GF-D8 (cell line): ENCODE measurements at places on chromosomes 2 and 18.

DNA sequence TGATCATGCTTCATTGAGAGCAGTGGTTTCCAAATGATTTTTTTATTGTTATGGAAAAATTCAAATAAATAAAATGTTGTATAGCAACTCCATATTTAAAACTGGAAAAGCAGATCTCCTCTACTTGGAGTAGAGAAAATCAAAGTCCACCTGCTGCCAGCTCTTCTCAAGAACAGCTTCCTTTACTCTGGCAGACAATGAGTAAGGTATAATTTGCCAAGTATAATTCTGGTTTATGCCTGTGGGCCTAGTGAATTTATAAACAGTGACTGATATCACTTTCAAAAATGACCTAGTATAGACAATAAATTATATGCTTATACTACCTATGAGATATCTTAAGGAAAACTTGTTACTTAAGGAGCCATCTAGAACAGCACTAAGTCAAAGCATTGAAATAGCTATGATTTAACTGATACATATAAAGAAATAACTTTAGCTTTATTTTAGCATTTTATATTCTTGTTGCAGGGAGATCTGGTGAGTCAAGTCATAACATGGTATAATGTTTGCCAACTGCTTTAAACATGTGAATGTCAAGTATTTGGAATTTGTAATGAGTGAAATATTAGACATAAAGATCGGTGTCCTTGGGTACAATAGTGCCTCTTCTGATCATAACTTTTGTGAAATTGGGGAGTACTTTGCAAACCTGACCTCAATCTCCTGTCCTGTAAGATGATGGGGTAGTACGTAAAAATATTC is 1389.1 kb upstream of the PIK3C3 start:
- DNase-seq, result no peak

DNA sequence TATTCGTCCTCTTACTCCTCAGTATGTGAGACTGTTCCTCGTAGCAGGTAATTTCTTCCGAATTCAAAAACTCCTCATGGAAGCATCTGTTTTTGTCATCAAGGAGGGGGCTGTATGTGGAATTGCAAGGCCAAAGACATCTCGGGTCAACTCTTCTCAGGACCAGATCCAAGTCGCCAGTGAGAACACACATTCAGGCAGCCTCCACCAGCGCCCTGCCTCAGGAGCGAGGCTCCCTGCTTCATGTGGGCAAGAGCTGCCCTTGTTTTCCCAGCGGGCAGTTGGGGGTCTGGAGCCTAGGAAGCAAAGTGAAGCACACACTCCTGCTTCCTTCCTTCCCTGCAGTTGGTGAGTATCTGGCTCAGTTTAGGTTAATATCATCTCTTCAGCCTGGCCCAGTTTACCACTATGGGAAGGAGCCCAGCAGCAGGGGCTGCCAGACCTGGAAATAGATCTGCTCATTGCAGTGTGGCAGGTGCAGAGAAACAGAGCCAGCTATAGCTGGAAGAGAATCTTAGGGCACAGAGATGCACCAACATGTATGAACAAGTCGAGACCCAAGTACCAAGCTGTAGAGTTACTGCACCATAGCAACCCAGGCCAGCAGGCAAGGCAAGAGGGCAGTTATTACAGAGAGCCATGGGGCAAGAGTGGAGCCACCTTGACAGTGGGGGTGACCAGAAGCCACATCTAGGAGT is 25.3 kb downstream of the TMEM127 start:
- DNase-seq, result no peak

DNA sequence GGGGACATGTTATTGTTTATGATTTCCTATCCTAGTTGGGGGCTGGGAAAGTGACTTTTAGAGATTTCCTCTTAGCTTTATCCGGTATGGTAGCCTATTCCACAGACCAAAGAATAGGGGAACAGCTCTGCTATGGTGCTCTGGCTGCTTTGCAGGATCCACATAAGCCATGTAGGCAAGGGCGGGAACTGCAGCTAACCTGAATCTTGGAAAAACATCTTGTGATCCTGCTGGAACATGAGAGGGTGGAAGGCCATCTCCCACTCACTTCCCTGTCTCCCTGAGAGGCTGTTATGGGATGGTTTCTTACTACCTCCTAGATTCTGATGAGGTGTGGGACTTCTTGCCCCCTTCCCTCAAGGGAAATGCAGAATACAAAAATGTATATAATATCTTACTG is 2.0 kb upstream of the DARS1 start:
- DNase-seq, result no peak

GRCh38 chr2:16251511-16252225 is 311.3 kb downstream of the MYCN start:
- no peak for DNase-seq

DNA sequence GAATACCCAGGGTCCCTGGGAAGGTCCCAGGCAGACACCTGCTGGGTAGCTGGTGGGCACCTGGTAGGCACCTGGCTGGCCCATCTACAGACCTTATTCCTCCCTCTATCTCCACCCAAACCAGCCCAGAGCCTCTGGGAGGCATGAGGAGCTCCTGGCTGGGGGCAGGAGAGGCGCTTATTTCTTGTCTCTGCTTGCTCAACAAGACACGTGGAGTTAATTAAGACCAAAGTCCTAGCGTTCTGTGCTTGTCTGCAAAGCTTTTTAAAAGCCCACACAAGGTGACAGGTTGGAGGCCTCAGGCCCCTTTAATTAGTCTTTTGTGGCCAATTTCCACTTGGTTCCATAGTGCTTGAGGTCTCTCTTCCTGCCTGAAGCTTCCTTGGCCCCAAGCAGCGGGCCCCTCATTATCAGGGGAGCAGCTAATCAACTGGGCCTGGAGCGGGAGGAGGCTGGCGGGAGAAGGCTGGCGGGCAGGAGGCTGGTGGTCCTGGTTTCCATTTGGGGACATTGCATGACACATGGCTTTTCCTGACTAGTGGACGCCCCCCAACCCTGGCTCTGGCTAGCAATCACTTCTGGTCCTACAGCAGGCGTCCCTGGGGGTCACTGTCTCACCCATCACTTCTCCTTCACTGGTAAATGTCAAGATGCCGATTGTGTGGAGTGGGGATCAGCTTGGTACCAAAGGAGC is 65.4 kb upstream of the HDAC4 start:
- no peak for DNase-seq

DNA sequence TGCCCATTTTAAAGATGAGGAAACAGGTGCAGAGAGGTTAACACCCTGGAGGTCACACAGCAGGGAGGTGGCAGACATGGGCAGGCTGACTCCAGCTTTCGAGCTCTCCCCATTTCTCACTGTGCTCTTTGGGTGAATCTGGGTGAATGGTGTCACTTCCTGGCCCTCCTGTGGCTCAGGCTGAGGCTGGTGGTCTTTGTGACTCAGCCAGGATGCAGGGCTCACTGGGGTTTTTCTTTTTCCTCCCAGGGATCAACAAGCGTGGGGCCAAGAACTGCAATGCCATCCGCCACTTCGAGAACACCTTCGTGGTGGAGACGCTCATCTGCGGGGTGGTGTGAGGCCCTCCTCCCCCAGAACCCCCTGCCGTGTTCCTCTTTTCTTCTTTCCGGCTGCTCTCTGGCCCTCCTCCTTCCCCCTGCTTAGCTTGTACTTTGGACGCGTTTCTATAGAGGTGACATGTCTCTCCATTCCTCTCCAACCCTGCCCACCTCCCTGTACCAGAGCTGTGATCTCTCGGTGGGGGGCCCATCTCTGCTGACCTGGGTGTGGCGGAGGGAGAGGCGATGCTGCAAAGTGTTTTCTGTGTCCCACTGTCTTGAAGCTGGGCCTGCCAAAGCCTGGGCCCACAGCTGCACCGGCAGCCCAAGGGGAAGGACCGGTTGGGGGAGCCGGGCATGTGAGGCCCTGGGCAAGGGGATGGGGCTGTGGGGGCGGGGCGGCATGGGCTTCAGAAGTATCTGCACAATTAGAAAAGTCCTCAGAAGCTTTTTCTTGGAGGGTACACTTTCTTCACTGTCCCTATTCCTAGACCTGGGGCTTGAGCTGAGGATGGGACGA is 13.2 kb downstream of the ITM2C start:
- DNase-seq, result peak; percentile 66

DNA sequence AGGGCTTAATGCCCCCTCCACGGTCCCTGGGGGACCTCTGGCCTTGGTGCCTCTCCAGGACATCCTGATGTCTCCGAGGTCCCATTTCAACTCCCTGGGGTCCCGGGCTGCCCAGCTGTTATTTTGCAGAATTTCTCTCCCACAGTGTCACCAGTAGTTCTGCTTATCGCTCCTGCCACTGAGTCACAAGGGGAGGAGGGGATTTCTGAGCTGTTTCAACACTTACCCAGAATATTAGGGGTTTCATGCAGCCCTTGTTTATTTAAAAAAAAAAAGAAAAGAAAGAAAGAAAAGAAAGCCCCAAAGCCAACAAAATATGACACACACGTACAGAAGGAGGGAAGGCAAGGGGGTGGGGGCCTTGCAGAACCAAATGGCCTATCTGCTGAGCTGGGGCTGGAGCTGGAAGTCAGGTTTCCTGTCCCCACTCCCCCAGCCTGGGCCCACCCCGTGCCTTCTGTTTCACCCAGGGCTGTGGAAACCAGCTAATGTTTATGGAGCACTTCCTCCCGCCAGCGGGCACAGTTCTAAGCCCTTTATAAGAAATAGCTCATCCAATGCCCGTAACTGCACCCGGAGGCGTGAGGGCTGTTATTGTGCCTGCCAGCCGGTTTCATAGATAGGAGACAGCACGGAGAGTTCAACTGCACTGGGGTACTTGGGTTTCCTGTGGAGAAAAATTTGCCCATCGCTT is 8.4 kb upstream of the ARID5A start:
- DNase-seq, result peak; percentile 76

DNA sequence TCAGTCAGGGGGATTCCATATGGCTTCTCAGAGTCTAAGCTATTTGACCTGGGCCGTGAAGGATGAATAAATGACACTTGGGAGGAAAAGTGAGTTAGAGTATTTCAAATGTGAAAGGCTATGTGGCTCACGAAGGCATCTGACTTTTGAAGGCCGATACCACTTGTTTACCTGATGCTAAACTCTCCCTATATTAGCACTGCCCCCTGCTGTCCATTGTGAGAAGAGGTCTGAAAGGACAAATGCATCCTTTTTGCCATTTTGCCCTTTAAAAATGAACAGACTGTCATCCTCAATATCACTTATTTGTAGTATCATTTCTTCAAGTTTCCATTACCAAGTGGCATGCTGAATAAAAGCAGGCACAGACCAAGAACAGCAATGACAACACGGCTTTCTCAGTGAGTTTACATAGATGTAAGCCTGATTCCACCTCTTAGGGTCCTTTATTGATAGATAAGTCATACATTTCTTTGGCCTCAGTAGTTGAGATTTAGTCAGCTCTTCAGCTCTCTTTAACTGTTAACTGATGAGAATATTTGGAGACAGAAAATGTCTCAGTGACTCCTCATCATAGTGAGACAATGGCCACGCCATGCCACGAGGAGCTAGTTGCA is 40.1 kb downstream of the DOCK10 start:
- DNase-seq, result no peak

- DNase-seq, result no peak
These were observed 213.4 kb downstream of the GPD2 start for GRCh38 chr2:156649596-156649995.

DNA sequence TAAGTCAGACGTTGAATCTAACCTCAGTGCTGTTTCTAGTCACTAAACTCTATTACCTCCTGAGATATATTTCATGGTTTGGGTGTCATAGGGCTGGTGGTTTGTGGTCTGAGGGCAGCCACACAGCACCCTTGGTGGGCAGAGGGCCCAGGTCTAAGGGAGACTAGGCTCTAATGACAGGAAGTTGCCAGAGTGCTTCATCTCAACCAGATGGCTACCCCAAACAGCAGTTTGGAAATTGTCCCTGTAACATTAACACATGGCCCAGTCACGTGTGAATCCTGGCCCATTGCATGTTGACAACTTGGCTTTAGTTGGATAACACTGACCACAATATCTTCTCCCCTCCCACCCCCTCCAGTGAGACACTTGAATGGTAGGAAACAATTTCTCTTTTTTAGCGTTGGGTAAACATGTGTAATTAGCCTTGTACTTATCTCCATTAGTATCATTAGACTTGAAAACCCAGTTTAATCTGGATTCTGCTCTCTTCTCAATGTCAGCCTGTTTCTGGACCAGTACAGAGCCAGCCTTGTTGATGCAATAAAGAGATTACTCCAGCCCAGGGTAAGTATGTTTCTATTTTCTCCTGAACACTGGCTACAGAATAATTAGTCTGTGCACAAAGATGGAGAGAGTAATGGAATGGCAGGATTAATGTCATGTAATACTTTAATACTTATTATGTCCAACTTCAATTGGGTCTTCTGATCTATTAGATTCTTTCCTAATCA is 187.8 kb upstream of the SIX3 start:
- peak; percentile 93 for DNase-seq

- peak; percentile 93 for DNase-seq
These were observed 8.5 kb upstream of the NARS1 start for GRCh38 chr18:57630002-57630753.

GRCh38 chr2:223894009-223894408 is 51.1 kb downstream of the WDFY1 start:
- no peak for DNase-seq

GRCh38 chr18:63224630-63225029 is 94.9 kb downstream of the BCL2 start:
- no peak for DNase-seq

- no peak for DNase-seq
These were observed 193.4 kb downstream of the HAUS1 start for GRCh38 chr18:46297621-46298020.

- DNase-seq, result no peak
These were observed 106.3 kb downstream of the ANTXR1 start for GRCh38 chr2:69119104-69119894.

GRCh38 chr2:187922846-187923245 is 368.6 kb upstream of the TFPI start:
- DNase-seq, result no peak

GRCh38 chr2:69589973-69590652 is 53.4 kb downstream of the AAK1 start:
- DNase-seq, result peak; percentile 22

- no peak for DNase-seq
These were observed 122.2 kb downstream of the FSHR start for GRCh38 chr2:49032126-49032525.

GRCh38 chr2:119523383-119523951 is 816 bp downstream of the SCTR start:
- DNase-seq, result no peak

- DNase-seq, result no peak
These were observed 590.9 kb downstream of the IRS1 start for GRCh38 chr2:226208726-226209125.

DNA sequence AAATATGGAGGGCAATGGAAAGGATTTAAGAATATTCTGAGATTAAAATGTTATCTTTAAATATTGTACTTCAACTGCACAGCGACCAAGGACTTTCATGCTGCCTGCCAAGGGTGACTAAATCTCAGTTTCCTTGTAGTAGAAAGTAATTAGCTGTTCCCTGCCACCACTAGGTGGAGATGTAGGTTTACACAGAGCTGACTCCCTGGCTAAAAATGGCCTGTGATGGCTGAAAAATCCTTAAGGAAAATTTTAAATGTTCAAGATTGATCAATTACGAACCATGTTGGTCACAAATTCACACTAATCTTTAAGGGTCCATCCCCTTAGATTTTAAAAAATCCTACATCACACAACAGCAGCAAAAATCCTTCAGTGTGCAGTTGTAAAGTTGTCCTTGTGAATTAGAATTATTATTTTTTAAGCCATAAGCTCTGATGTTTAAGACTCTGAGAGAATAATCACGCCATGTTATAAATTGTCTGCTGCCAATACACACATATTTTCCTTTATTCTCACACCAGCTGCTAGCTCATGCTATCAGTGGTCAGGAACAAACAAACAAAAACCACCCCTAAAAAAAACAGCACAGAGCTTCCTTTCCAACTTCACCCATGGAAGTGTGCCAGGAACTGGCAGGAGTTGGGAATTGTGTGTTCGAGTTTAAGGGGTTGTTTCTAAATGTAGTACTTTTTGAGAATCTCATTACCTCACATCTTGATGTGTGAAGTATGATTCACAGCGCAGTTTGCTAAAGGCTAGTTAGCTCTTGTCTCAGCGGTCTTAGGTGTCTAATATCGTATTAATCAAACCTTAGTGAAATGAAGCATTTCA is 399.8 kb downstream of the TMEM182 start:
- no peak for DNase-seq
